Activated gamma-delta T cell (primary cell): ENCODE measurements at places on chromosomes 6 and 20.

- no peak for DNase-seq
These were observed 7.3 kb upstream of the ULBP2 start for GRCh38 chr6:149934249-149935156.

GRCh38 chr6:75830959-75831885, 82.2 kb downstream of the MYO6 start:
- DNase-seq: no peak

GRCh38 chr6:135789375-135790050, 62.0 kb upstream of the PDE7B start:
- DNase-seq: no peak

- DNase-seq: no peak
These were observed 194.6 kb downstream of the CDH26 start for GRCh38 chr20:60152792-60153191.

DNA sequence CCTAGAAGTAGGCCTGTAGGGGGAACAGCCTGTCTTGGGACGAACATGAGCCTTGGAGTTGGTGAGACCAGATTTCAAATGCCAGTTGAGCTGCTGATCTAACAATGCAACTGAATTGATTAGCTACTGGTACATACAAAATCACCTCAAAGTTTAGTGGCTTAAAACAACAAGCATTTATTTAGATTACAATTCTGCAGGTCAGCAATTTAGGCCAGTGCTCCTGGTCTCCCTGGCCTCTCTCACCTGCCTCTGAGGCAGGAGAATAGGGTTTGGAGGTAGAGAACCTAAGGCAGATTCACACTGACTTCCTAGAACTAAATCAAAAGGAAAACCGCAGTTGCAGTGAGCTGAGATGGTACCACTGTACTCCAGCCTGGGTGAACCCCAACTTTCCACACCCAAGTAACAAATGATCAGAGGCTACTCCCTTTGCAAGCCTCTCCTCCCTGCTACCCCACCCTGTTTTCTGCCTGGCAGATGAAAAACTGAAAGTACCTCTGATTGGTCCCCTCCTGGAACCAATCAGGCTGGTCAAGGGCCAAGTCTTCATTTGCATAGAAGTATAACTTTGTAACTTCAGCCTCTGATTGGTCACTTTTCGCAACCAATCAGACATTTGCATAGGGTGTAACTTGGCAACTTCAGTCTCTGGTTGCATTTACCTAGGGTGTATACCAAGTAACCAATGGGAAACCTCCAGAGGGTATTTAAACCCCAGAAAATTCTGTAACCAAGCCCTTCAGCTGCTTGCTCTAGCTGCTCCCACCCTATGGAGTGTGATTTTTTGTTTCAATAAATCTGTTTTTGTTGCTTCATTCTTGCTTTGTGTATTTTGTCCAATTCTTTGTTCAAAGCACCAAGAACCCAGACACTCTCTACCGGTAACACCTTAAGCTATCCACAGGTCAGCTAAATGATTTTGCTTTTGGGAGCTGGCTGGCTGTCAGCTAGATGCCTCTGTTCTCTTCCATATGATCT, 8.1 kb upstream of the UBR2 start:
- no peak for DNase-seq

GRCh38 chr6:52109171-52109571, 21.8 kb upstream of the PKHD1 start:
- no peak for DNase-seq

DNA sequence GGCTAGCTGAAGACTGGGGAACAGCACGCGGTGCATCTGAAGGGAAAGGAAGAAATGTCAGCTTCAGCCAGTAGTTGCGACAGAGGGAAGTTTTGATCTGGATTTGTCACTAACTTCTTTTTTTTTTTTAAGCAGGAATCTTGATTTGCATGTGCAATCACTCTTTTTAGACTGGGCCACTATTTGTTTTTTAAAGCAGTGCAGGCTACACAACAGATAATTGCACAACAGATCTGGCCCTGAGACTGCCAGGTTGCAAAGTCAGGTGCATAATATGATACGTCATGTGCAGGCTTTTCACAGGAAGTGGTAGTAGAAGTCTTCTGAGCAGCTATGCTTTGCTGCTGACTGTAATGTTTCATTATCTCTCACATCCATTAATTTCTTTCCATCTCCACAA, 13.5 kb downstream of the PFDN4 start:
- no peak for DNase-seq

GRCh38 chr6:74357321-74357720, 661.3 kb downstream of the CD109 start:
- no peak for DNase-seq

GRCh38 chr6:113432521-113433334, 424.4 kb upstream of the MARCKS start:
- DNase-seq: no peak

DNA sequence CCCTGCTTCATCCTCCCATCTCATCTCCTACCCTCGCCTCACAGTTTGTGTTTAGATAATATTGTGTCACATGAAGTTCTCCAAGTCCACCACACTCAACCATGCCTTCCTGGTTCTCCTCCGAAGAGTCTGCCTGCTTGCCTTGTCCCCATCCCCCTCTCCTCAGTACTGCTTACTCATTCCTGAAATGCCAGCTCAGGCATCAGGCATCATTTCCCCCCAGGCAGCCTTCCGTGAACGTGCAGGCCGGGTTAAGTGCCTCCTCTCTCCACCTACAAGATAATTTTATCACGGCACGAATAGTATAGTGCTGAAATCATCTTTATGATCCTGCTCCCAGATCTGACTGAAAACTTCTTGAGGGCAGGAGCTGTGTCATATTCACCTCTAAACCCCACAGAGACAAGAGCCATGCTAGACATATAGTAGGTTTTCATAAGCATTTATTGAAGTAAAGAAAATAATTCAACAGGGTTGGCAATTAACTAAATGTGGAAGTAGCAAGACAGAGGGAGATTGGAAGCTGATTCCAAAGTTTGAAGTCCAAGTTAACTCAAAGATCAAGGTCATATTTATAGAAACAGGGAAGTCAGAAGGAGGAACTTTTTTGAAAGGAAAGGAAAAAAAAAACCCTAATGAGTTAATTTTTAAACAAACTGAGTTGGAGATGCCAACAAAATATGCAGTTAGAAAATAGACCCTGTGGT, 48.7 kb upstream of the BMP2 start:
- no peak for DNase-seq

DNA sequence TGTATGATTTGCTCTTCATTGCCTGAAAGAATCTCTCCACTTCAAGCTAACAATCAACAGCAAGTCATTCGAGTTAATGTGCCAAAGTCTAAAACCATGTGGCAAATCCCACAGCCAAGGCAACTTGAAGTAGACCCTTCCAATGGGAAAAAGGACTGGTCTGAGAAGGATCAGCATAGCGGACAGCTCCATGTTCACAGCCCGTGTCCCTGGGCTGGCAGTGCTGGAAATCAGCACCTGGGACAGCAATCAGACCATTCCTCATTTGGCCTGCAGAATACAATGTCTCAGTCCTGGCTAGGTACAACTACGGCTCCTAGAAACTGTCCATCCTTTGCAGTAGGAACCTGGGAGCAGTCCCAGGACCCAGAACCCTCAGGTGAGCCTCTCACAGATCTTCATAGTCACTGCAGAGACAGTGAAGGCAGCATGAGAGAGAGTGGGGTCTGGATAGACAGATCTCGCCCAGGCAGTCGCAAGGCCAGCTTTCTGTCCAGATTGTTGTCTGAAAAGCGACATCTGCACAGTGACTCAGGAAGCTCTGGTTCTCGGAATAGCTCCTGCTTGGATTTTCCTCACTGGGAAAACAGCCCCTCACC, 1.1 kb downstream of the GJA10 start:
- DNase-seq: no peak

DNA sequence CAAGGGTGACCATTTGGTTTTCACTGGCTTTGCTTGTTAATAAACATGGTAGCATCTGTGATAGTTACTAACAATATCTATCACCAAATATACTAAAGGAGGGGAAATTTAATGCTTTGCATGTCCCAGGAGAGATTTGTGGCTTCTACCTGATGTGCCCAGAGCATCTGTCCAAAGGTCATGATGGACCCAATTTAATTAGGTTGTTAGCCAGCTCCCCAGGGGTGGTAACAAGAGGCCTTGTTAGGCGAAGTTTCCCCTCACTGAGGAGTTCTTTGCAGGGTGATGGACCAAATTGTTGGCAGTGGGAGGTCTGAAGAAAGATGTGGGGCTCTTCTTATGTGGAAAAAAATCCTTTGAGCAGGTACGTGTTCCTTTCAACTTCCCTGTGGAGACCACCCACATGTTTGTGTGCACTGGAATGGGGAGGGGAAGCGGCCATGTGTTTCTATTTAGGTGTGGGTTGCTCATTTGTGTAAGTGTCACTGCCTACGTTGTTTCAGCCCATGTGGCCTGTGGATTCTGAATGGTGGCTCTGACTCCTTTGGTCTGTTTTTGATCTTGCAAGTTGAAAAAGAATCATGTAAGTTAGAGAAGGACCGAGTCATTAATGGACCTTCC, 137.6 kb downstream of the CLIC5 start:
- DNase-seq: no peak

GRCh38 chr6:140855520-140855919, 1277.2 kb upstream of the GJE1 start:
- DNase-seq: no peak

- DNase-seq: no peak
These were observed 34.6 kb upstream of the SCRT2 start for GRCh38 chr20:709991-710779.

GRCh38 chr6:150269130-150269856, 99.5 kb upstream of the IYD start:
- DNase-seq: no peak

- no peak for DNase-seq
These were observed 658 bp downstream of the RIN2 start for GRCh38 chr20:19758501-19759331.

DNA sequence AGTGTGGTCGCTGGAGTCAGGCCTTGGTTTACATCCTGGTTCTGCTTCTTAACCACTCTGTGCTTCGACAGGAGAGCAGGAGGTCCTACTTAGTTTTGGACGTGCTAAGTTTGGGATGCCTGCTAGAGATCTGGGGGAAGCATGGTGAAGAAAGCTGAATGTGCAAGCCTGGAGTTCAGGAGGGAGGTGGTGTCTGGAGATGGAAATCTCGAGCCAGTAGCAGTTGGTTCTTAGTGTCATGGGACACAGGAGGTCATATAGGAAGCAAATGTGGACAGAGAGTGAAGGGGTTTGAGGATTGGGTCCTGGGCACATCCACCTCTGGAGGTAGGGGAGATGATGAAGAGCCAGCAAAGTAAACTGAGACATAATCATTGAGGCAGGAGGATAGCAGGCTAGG, 131.4 kb downstream of the SYCP2 start:
- DNase-seq: no peak
